ENCODE measurements at places on chromosomes 12 and 14.

- H3K4me1 ChIP-seq: no peaks in the 10 kb centered on the region
- H3K27me3 ChIP-seq: no peaks in the 10 kb centered on the region
- peak overlapping the region; percentile 92 for H3K4me3 ChIP-seq
Measured at GRCh38 chr12:69240631-69240995, 1.2 kb downstream of the CPSF6 start.

- no peaks in the 10 kb centered on the region for H3K36me3 ChIP-seq
- DNase-seq: no peak
- H3K4me3 ChIP-seq: no peak overlapping the region
- H3K27ac ChIP-seq: no peak overlapping the region
Measured at GRCh38 chr12:79920421-79921238, 14.3 kb downstream of the PPP1R12A start.

DNA sequence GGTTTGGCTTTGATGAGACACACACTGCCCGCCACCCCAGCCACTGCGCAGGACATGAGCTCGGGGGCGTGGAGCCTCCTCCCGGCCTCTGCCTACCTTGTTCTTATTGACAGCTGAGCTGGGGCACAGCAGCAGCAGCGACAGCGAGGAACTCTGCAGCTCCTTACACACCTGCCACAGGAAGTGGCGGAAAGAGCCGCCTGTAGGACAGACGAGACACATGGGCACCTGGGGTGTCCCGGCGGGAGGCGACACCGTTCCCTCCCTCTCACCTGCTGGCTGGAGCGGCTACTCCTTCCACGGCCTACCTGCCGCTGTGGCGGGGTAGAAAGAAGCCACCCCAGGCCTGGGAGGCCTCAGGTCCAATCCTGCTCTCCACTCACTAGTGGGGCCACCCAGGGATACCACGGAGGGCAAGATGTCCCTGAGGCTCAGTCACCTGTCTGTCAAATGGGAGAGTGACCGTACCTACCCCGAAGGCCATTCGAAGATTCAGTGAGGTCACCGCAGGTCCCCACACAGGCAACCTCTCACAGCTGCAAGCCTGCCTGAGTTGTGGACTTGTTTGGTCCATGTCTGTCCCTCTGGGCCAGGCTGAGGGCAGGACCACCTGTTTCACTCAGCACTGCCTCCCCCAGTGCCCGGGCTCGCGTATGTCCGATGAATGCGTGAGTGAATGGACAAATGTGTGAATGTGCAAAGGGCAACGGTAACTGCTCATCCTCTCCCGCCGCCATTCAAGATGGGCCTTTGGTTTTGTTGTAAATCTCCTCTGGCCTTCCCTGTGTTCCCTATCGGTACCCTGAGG, 42.6 kb downstream of the TRAFD1 start:
- no peaks in the 10 kb centered on the region for H3K4me1 ChIP-seq
- DNase-seq: no peak
- H3K27ac ChIP-seq: no peak overlapping the region

DNA sequence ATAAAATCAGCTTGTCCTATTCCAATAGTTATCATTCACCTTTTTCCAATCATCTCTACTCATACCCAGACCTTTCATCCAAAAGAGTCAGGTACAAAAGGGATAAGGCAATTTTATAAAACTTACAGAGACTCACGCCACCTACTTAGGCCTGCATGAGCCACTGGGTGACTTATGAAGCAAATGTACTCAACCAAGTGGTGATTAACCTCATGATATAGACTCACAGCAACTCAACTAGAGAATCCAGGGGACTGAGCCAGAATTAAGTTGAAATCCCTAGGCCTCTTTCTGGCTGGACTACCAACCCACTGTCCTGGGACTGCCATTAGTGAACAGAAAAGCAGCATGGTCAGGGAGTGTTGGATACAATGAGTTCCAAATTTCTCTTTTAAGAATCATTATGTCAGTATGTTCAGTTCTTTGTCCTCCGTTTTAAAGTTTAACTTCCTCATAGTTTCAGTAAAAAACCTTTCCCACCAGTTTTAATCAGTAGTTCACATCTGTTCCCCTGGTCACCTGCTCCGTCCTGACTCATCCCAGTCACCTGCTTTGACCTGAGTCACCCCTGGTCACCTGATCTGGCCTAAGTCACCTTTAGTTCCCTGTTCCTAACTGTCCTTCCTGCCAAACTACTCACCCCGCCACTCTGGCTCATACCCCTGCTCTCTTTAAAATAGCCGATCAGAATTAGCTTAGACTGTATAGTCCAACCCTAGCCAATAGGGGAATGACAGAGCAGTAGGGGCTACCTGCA, 36.8 kb downstream of the SPTSSA start:
- H3K36me3 ChIP-seq: no peaks in the 10 kb centered on the region
- no peaks in the 10 kb centered on the region for H3K27me3 ChIP-seq
- no peak overlapping the region for H3K4me3 ChIP-seq

GRCh38 chr14:90607141-90607540, 209.1 kb downstream of the TTC7B start:
- no peak overlapping the region for H3K4me3 ChIP-seq
- H3K27ac ChIP-seq: no peak overlapping the region
- peaks cover 12% of the 10 kb centered on the region for H3K4me1 ChIP-seq
- no peak for DNase-seq
- H3K36me3 ChIP-seq: peaks cover 6% of the 10 kb centered on the region

GRCh38 chr12:64092507-64093196, 129.4 kb downstream of the KICS2 start:
- no peaks in the 10 kb centered on the region for H3K27me3 ChIP-seq
- H3K36me3 ChIP-seq: peaks cover 9% of the 10 kb centered on the region
- DNase-seq: no peak
- peaks cover 6% of the 10 kb centered on the region for H3K4me1 ChIP-seq
- no peak overlapping the region for H3K4me3 ChIP-seq

GRCh38 chr12:59432057-59432456, 163.8 kb upstream of the SLC16A7 start:
- H3K27me3 ChIP-seq: no peaks in the 10 kb centered on the region
- H3K36me3 ChIP-seq: no peaks in the 10 kb centered on the region
- H3K4me3 ChIP-seq: no peak overlapping the region

DNA sequence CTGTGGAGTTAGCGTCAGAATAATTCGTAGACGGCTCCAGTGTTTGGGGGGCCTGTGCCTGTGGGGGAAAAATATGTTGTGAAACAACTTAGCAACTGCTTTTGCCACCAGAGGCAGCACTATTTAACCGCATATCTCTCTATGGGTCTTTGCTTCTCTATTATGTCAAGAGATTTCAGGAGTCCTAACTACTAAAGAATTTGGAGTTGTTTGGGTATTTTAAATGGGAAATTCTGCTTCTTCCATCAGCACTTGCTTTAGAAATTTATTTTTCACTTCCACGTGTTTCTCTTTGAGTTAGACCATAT, 594 bp upstream of the CLEC14A start:
- peaks cover 14% of the 10 kb centered on the region for H3K27me3 ChIP-seq
- peak overlapping the region; percentile 67 for H3K4me3 ChIP-seq
- no peak for DNase-seq
- H3K27ac ChIP-seq: no peak overlapping the region
- H3K4me1 ChIP-seq: peaks cover 13% of the 10 kb centered on the region

DNA sequence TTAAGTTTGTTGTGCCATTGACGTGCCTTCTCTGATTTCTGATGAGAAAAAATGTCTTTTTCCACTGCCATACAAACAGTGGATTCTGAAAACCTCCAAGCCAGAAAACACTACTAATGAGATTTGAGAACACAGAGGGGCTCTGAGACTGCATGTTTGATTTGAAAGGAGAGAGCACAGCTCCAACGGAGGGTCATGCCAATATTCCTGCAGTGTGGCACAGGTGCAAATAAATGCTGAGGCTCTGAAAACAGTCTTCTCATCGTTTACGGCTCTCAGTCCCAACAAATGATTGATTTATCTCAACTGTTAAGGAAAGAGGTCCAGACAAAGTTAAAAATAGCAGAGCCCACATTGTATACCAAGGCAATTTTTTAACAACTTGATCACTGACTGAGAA, 128.7 kb downstream of the KCNH5 start:
- H3K36me3 ChIP-seq: no peaks in the 10 kb centered on the region
- H3K4me1 ChIP-seq: no peaks in the 10 kb centered on the region
- H3K4me3 ChIP-seq: no peak overlapping the region
- no peaks in the 10 kb centered on the region for H3K27me3 ChIP-seq
- DNase-seq: no peak

GRCh38 chr12:50927356-50927755, 25.0 kb upstream of the HIGD1C start:
- H3K27me3 ChIP-seq: no peaks in the 10 kb centered on the region

- no peaks in the 10 kb centered on the region for H3K4me1 ChIP-seq
- H3K27ac ChIP-seq: no peak overlapping the region
- no peak overlapping the region for H3K4me3 ChIP-seq
Measured at GRCh38 chr14:21346532-21347135, 37.2 kb downstream of the SUPT16H start.

DNA sequence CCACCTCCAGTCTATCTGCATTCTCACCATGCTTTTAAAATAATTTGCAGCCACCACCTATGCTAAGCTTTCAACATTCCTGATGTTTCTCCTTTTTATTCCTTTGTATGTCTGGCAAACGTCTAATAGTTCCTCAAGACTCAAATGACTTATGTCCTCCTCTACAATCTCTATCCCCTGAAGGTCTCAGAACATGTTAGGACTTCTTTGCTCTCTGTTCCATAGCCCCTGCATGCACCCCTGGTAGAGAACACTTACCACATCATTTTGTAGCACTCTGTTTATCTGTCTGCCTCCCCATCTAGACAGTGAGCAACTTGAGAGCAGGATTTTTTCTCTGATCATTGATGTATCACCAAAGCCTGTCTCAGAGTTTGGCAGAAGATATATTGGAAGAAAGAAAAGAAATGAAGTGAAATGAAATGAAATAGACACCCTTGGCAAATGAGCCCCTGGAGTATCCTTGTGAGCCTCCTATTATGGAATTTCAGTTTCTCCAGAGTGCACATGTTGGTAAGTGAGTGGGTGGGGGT, 1231.2 kb upstream of the FLRT2 start:
- H3K27ac ChIP-seq: no peak overlapping the region

GRCh38 chr12:19988459-19988873, 379.9 kb upstream of the PDE3A start:
- H3K4me3 ChIP-seq: peak overlapping the region; percentile 50
- no peaks in the 10 kb centered on the region for H3K36me3 ChIP-seq
- no peak overlapping the region for H3K27ac ChIP-seq
- peaks cover 1% of the 10 kb centered on the region for H3K4me1 ChIP-seq

DNA sequence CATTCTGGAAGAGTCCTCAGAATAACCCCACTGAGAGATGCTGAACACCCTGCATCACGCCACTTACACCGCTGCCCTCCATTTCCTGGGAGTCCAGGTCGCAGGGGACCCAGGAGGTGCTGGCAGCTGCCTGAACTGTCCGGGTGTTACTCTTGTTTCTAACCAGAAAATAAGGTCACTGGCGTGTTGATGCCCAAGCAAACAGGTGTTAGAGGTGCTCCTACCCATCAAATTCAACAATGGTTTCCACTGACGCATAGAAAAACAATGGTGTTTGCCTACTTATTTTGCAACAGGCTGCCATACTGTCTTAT, 23.8 kb downstream of the PITPNM2 start:
- peaks cover 18% of the 10 kb centered on the region for H3K4me1 ChIP-seq
- no peaks in the 10 kb centered on the region for H3K36me3 ChIP-seq
- H3K27me3 ChIP-seq: no peaks in the 10 kb centered on the region
- no peak for DNase-seq

GRCh38 chr12:27272373-27273028, 28.4 kb downstream of the STK38L start:
- peaks cover 2% of the 10 kb centered on the region for H3K4me1 ChIP-seq
- H3K27me3 ChIP-seq: no peaks in the 10 kb centered on the region
- no peak overlapping the region for H3K27ac ChIP-seq
- H3K4me3 ChIP-seq: no peak overlapping the region
- no peaks in the 10 kb centered on the region for H3K36me3 ChIP-seq
- DNase-seq: no peak

DNA sequence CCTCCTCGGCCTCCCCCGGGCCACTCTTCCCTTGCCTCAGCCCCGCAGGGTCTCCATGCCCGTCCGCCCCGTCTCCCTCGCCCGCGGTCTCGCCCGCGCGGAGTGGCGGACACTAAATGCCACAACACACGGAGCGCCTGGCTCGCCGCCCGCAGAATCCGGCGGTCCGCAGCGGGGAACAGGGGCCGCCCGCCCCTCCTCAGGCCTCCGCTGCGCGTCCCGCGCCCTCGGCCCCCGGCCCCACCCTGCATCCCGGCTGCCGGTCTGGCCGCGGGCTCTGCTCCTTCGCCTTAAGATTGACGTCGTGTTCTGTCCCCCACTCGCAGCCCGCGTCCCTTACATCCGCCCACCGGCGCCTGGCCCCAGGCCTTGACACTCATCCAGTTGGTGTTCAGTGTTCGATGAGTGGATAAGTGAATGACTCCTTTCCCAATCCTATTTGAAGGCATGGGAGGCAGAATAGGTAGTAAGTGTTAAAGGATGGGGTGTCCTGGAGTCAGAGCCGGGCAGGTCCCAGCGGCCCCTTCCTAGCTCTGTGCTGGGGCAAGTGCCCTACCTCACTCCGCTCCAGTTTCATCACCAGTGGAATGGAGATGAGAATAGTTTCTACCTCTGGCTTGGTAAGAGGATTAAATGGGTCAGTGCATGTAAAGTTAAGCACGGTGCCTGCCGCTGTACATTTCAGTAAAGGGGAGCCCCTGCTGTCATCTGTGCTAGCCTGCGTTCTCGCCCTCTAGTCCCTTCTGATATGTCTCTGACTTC, 622 bp downstream of the TECPR2 start:
- DNase-seq: peak; percentile 56
- peak overlapping the region; percentile 4 for H3K27ac ChIP-seq
- peaks cover 9% of the 10 kb centered on the region for H3K4me1 ChIP-seq
- peaks cover 4% of the 10 kb centered on the region for H3K36me3 ChIP-seq

DNA sequence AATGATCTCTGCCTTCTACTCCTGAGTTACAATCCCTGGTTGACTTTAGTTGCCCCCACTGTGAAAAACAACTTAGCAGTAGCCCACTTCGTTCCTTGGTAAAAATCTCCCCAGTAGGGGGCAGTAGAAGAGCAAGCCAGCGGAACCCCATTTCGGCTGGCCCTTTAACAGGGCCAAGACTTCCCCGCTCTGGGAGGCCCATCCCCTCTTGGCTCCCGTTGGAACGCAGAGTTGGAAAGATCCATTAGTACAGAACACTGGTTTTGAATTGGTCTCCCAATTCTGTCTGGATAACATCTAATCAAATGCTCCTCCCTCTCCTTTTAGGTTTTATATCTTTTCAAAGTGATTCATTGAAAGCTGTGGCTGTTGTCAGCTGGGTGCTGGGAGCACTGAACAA, 1133.3 kb downstream of the BCL11B start:
- no peak overlapping the region for H3K27ac ChIP-seq
- no peaks in the 10 kb centered on the region for H3K4me1 ChIP-seq
- H3K36me3 ChIP-seq: no peaks in the 10 kb centered on the region
- H3K4me3 ChIP-seq: no peak overlapping the region

Data from mesenchymal stem cell (in vitro differentiated cells and primary cell).